ENCODE measurements at places on chromosomes 16 and 17.

DNA sequence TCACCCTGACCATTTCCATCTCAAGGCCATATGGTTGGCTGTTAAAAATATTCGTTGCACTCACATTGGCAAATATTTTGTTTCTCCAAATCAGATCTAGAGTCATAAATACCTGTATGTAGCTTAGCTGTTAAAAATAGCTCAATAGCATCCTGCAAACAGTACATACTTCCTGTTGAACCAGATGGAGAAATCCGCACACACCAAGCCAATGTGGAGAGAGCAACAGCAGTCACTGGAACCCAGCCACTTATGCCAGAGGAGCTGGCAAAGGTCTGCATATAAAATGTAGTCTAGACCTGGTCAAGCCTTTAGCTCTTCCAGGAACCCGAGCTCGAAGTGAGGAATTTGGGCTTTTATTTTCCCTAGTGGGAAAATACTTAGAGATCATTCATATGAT, 146.4 kb upstream of the KCNJ16 start:
- DNase-seq: no peak

GRCh38 chr17:61834610-61835009, 28.7 kb downstream of the BRIP1 start:
- no peak for DNase-seq

- peak; percentile 68 for DNase-seq
These were observed 8.0 kb downstream of the ALOX12B start for GRCh38 chr17:8079291-8080207.

DNA sequence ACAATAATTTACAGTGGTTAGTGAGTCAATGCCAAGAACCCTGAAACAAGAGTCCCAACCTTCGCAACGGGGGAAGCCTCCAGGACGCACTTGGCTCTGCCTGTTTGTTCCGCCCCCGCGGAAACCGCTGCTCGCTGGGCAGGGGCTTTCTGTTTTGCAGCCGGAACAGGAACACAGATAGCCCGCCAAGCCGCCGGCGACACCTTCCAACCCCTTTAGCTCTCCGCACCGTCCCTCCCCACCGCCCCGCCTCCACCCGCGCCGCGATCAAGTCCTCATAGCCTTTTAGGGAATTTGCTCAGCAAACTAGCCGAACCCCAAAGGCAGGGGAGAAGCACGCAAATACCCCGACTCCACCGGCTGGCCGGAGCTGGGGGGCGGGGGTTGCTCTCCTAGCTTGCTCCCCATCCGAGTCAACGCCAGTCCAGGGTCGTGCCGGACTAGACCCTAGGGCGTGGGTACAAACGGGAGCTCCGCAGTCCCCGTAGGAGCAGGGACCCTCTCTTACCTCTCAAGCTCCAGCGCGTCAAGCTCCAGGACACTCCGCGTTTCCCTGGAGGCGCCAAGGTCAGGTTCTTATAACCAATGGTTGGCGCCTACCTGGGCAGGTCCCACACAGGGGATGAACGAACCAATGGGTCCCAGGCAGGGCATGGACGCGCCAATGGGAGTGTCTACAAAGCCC, at the start of gene SLFN13:
TSS of gene SLFN13 (minus strand) at position 553 of the 685 bp plus-strand sequence. CDS start 3,086 bp downstream, outside the sequence.
- DNase-seq: peak; percentile 49

DNA sequence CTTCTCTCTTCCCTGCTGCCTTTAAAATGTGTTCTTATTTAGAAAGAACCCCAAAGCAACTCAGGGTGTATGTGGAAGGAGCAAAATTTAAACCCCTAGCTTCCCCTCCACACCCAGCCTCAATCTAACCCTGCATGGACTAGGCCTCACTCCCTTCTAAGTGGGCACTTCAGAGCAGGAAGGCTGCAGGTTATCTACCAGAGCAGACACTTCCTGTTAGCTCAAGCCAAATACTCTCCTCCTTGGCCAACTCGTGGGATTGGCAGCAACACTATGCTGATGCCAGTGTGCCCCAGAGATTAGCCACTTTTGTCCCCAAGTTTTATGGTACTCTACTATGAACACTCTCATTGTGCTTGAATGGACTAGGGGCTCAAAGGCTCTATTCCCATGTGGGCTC, 35.6 kb downstream of the CCDC42 start:
- no peak for DNase-seq

GRCh38 chr17:21287703-21288449, 3.4 kb downstream of the MAP2K3 start:
- DNase-seq: no peak

GRCh38 chr16:46756772-46757171, 8.6 kb upstream of the MYLK3 start:
- no peak for DNase-seq

DNA sequence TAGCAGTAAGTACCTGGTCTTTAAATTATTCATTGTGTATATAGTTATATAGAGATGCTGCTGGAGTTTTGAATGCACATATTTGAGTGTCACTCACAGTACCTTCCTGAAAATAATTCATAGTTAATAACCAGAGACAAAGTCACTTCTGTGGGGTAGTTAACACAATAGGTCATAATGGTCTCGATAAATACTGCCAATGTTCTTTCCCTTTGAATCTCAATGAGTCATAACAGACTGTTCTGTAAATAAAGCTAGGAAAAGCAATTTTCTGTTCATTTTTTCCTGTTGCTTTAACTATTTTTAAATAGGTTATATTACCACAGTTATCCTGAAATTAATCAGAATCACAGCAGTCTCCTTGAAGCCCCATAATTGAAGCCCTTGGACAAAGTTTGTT, 87.2 kb downstream of the MAP2K4 start:
- no peak for DNase-seq

- DNase-seq: no peak
These were observed 40.9 kb downstream of the LAT start for GRCh38 chr16:29025735-29026134.

DNA sequence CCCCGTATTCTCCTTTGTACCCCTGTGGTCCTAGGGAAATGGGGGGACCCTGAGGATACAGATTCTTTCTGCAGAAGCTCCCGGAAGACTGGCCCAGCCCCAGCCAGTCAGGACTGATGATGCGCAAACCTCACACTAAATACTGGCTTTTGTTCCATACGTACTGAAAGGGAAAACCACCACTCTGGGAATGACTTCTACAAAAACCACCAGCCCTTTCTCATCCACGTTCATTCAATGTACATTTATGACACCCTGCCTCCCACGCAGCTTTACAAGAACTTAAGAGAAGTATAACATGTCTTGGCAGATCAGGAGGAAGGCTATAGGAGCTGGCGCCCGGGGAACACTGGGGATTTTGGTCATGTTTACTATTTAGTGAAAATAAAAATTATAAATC, 70.6 kb downstream of the MARCHF10 start:
- DNase-seq: no peak

DNA sequence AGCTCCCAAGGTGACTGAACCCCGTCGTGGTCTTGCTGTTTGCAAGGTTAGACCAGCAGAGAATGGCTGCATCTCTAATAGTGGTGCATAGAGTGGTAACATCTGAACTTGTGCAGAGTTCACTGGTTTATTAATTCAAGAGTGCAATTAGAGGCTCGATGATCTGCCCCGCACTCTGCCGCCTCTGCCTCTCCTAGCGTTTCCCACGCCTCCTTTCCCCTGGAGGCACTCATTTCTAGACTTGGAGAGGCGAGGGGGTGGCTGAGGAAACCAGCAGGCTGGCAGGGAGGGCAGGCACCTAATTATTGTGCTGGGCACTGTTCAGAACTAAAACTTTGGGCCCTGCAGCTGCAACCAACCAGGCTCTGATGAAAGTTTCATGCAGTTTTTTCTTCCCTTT, 363.5 kb upstream of the EEF2KMT start:
- no peak for DNase-seq

GRCh38 chr16:48546774-48547173, 63.2 kb downstream of the N4BP1 start:
- no peak for DNase-seq

DNA sequence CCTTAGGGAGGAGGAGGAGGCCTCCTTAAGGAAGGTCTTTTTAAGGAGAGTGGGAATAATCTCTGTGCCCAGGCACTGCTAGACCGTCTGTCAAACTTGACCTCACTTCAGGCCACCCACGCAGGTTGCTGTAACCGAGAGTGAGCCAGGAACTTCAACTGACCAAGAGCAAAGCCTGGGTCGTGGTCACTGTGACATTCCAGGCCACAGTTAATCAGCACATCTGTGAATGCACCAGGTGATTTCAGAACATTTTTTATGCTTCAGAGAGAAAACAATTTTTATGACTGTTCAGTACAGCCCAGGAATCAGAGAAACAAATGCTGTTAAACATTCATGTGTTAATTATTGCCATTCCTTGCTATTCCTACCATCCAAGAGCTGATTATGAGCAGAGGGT, 226.6 kb upstream of the ASIC2 start:
- DNase-seq: no peak

DNA sequence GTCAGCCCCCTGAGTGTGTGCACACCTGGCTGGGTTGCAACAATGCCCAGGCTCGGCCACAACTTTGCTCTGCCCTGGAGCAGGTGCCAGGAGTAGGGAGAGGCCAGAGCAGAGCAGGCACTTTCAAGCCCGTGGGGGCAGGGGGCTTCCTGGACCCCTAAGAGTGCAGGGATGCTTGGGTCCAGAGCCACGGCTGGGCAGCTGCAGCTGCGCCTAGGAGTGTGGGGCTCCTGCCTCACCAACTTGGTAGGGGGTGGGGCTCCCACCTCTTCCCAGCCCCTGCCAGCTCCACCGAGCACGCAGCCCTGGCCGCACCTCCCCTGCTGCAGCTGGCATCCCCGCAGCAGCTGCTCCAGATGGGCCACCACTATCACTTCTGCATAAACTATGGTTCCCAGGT, 7.8 kb downstream of the OR3A2 start:
- DNase-seq: no peak

DNA sequence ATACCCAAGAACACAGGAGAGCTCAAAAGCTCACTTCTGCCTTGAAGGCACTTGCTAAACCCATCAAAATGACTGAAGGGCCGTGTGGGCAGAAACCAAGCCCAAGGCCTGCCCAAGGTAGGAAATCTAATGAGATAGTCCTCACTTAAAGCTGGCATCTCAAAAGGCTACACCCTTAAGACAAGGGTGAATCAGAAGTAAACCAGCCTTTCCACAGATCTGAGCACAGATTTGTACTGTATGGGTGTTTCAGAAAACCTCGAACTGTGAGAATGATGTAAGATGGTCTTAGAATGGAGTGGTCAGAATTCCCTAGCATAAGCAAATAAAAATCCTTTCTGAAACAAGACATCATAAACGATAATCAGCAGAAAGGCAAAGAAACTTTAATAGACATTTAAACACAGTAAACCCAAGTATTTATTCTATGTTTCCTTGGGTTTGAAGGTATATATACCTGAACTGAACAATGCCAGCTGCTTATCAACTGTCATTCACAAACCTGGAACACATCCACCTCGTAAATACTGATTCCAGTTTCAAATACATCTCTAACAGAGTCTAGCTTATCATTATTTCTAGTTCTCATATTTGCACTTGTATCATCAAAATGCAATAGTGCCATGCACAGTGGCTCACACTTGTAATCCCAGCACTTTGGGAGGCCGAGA, 37.8 kb downstream of the GLG1 start:
- no peak for DNase-seq

DNA sequence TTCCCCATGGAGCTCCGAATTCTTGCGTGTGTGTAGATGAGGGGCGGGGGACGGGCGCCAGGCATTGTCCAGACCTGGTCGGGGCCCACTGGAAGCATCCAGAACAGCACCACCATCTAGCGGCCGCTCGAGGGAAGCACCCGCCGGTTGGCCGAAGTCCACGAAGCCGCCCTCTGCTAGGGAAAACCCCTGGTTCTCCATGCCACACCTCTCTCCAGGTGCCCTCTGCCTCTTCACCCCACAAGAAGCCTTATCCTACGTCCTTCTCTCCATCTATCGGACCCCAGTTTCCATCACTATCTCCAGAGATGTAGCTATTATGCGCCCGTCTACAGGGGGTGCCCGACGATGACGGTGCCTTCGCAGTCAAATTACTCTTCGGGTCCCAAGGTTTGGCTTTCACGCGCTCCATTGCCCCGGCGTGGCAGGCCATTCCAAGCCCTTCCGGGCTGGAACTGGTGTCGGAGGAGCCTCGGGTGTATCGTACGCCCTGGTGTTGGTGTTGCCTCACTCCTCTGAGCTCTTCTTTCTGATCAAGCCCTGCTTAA, 617 bp upstream of the SENP3 start:
- peak; percentile 86 for DNase-seq

DNA sequence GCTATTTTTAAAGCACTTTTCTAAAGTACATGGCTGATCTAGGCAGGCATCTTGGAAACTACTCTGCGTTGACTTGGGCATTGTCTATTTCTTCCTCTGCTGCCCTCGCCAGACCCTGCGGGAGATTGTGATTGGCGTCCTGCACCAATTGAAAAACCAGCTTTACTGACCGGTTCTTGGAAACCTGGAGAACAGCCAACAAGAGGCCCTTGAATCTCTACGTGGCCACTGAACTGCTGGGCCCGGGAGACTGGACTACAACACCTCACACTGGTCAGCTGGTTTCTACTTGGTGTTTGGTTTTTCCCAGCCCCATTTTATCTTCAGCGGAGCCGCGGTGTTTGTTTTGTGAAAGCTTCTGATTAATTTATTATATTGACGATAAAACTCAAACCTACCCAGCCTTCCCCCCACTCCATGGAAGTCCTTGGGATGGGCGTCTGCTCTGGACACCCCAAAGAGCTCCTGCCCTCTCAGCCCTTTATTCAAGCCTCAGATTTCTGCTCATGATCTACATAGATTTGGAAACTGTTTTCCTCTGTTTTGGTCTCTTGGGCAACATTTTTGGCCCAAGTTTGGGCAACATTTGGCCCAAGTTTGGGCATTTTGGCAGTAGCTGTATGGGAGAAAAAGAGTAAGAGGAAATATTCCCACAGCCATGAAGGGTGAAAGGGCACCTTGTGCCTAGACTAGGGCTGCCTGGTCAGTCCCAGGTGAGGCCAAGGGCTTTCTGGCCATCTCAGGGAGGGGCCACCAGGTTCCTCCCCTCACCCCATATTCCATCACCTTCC, 4.7 kb downstream of the MLX start:
- no peak for DNase-seq

DNA sequence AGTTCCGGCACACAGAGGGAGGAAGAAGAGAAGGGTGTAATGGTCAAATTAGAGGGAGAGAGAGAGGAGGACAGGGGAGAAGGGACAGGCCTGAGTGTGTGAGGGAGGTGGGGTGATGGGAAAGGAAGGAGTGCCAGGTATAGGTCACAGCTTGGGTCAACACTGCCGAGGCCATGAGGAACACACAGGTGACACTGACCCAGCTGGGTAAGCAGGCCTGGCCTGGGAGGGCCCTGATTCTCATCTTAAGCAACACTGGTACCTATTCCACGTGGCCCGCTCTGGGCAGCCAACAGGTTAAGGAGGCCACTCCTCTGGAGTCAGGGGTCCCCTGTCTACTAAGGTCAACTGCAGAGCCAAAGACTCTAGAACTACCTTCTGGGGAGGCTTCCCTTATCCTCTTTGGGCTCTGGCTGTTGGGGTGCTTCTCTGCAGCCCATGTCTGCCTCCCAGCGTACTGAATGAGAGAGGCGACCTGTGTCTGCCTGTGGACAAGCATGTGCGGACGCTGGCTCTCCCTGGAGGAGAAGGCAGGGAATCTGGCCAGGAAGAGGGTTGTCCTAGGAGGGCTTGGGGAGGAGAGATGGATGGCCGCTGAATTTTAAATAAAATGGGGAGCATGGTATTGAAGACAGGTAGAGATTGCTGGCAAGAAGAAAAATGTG, 57.6 kb downstream of the RGS9 start:
- no peak for DNase-seq
